ENCODE measurements at places on chromosomes 4 and X.

DNA sequence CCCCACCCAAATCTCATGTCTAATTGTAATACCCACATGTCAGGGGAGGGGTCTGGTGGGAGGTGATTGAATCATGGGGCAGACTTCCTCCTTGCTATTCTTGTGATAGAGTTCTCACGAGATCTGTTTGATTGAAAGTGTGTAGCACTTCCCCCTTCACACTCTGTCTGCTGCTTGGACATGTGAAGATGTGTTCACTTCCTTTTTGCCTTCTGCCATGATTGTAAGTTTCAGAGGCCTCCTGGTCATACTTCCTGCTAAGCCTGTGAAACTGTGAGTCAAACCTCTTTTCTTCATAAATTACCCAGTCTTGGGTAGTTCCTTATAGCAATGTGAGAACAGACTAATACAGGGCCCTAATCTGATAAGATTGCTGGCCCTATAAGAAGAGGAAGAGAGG is 1514.8 kb downstream of the RPA4 start:
- no peak for DNase-seq

GRCh38 chr4:7842384-7843279 is 97.0 kb downstream of the AFAP1 start:
- DNase-seq = no peak

GRCh38 chrX:110407910-110408545 is 49.4 kb downstream of the RTL9 start:
- DNase-seq = peak; percentile 82

DNA sequence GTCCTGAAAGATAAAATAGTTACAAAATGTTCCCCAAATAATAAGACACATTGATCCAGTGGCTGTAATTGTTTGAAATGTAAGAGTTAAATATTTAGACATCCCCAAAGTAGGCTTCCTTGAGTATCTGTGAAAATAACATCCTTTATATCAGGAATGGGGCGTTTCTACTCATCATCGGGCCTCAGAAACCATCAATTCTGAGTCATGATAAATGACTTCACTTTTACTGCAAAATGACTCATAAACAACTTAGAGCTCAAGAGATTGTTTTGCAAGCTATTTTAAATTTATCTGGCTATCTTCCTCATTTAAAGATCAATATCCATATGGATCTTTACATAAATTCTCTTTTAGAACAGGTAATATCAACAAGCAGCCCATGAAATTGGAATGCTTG is 369.4 kb upstream of the CNKSR2 start:
- no peak for DNase-seq

DNA sequence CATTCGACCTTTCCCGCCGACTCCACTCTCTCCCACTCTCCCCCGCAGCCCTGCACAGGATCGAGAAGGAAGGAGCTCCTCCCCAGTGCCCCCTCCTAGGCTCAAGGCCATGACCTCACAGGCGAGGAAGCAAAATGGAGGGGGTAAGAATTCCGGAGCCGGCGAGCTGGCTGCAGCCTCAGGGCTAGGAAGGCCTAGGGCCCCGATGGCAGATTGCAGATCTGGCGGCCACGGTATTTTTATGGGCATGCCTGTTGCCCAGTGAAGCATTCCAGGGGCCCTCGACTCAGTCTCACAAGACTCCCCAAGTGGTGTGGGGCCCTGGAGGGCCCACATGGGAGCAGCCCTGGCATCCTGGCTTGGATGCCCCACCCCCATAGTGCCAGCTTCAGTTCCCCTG is 942 bp upstream of the L1CAM start:
- DNase-seq = no peak

DNA sequence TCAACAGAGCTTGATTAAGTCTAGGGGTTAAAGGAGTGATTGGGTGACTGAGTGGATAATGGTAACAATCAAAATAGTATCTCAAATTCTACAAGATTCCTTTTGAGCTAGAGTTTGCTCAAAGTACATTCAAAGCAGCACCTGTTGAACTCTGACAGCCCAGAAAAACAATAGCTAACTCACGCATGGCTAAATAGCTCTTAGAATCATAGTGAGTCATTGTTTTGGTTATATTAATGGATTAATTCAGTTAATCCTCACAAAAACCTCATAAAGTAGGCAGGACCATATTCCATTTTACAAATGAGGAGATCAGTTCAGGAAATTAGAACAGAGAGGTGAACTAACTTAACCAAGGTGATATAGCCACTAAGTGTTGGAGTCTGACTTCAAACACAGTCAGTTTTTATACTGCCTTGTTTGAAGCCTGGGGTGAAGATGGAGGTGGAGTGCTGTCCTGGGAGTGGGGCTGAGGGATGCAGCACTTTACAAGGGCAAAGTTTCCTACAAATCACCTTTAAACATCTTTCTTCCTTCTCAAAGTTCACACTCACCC is 35.9 kb upstream of the PPM1K start:
- no peak for DNase-seq

- DNase-seq = no peak
Measured at GRCh38 chr4:8478801-8479744, 38.5 kb downstream of the TRMT44 start.

GRCh38 chr4:71833232-71833900 is 49.5 kb upstream of the GC start:
- no peak for DNase-seq

- no peak for DNase-seq
Measured at GRCh38 chrX:45385757-45386156, 185.1 kb upstream of the DIPK2B start.

- no peak for DNase-seq
Measured at GRCh38 chr4:170750519-170750918, 660.8 kb upstream of the AADAT start.

GRCh38 chr4:118752551-118752950 is 67.4 kb downstream of the METTL14 start:
- no peak for DNase-seq

DNA sequence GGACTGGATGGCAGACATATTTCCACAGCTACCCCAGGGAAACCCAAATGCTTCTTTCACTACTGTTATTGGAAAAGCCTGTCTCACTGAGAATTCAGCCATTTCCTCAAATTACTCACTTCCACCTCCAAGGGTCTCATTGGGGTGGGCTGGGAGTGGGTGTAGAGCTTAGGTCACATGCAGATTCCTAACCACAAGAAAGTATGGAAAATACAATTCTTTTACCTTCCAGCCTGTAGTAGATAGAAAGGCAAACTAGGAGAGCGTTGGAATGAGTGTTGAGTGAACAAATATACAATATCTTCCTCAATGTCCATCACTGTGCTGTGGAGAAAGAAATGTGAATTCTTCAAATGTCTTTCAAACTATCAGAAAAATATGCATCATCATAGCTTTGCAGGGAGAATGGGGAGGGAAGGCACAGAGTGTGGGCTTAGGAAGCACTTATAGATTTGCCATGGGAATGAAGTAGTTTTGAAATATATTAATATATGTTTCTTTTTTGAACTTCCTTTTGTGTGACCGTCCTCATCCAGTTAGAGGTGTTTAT is 245.3 kb upstream of the JADE1 start:
- no peak for DNase-seq

Measured in hematopoietic multipotent progenitor cell treated with erythropoietin and hydrocortisone succinate and interleukin-3 and kit ligand, for 15 days (in vitro differentiated cells).